AG10803 (cell line): ENCODE measurements at places on chromosomes 16 and 17.

- DNase-seq = no peak
Observed at GRCh38 chr16:30381291-30382041, 895 bp downstream of the SEPTIN1 start.

DNA sequence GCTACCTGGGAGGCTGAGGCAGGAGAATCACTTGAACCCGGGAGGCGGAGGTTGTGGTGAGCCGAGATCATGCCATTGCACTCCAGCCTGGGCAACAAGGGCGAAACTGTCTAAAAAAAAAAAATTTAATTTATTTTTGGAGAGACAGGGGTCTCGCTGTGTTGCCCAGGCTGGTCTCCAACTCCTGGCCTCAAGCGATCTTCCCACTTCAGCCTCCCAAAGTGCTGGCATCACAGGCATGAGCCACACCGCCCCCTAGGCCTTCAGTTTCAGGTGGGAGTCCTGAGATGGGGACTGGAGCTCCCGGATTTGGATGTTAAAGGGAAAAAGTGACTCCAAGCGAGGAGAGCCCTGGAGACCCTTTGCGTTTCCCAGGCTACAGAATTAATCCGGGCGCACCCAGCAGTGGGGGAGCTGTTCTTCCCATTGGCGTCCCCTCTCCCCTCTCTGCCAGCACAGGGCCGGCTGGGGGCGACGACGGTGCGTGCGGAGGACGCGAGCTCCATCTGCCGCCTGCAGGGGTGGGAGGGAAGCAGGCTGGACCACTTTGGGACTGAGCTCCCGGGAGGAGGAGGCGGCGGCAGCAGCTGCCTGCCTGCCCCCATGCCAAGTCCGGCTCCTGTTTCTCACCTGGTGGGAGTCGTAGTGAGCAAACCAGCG, 49.3 kb upstream of the USP7 start:
- DNase-seq = no peak

- DNase-seq = no peak
Observed at GRCh38 chr17:81034168-81034777, 678 bp upstream of the BAIAP2 start.

DNA sequence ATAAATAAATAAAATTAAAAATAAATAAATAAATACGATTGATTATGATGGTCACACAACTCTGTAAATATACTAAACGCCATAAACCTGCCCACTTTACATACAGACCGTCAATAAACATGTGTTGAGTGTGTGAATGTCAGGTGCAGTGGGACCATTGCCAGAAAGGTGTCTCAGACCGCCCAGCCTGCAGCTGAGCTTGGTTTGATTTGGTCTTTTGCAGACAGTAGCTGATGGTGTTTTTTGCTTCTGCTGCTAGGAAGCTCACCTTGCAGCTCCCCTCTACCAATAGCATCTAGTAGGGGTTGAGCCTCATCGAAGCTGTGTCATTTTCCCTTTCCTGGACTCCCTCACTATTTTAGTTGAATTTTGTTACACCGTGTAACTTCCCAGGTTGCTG, 23.5 kb downstream of the UBALD1 start:
- DNase-seq = no peak

GRCh38 chr16:1839554-1839953, 12.5 kb downstream of the FAHD1 start:
- peak; percentile 91 for DNase-seq

GRCh38 chr16:7137560-7138330, 194.9 kb upstream of the RBFOX1 start:
- DNase-seq = no peak

- no peak for DNase-seq
Observed at GRCh38 chr17:73462823-73463222, 151.0 kb upstream of the CDC42EP4 start.

- no peak for DNase-seq
Observed at GRCh38 chr17:3954086-3954485, 10.2 kb downstream of the ATP2A3 start.

GRCh38 chr17:50192618-50193291, 8.7 kb downstream of the COL1A1 start:
- DNase-seq = peak; percentile 45

DNA sequence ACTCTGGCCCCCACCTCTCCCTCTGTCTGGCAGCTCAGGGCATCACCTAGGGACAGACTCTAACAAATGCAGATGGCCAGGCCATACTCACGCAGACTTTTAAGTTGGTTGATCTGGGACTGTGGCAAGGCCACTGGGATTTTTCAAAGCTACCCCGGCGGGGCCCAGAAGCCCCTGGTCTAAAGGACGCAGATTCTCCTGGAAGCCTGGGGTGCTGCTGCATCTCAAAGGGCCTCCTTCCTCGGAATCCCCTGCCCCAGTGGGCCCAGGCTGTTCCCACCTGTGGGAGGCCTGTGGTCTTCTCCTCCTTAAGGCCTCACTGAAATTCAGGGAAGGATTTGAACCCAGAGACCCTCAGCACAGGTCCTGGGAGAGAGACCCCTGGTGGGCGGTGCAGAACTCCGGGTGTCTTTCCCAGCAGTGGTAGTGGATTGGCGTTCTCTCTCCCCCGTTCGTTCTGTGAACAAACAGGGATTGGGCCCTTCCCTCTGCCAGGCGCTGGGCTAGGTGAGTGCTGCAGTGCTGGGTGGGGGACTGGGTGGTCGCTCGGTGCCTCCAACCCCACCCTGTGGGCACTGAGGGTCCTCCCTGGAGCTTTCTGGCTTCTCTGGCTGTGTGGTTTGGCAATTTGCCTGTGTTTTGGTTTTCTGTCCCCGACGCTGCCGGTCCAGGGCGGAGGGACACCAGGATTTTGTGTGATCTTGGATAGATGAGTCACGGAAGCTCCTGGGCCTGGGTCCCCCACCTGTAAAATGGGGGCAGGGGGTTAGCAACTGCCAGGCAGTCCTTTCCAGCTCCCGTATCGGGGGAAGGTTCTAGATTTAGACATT, 160.5 kb upstream of the GSE1 start:
- DNase-seq = no peak

DNA sequence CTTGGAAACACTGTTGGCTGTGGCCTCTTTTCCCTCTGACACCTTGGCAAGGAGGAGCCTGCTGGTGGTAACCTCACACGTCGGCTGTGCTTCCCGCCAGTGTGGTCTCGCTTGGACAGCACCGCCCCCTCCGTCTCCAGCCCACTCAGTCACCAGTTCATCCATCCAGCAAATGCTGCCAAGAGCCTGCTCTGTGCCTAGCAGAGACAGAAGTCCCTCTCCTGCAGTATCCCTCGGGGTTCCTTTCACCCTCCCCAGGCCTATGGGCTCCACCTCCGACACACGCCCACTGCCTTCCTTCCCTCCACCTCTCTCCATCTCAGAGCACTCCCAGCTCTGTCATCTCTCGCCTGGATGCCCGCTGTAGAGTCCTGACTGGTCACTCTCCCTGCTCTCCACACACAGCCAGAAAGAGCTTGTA, 12.3 kb downstream of the CACNG4 start:
- no peak for DNase-seq

DNA sequence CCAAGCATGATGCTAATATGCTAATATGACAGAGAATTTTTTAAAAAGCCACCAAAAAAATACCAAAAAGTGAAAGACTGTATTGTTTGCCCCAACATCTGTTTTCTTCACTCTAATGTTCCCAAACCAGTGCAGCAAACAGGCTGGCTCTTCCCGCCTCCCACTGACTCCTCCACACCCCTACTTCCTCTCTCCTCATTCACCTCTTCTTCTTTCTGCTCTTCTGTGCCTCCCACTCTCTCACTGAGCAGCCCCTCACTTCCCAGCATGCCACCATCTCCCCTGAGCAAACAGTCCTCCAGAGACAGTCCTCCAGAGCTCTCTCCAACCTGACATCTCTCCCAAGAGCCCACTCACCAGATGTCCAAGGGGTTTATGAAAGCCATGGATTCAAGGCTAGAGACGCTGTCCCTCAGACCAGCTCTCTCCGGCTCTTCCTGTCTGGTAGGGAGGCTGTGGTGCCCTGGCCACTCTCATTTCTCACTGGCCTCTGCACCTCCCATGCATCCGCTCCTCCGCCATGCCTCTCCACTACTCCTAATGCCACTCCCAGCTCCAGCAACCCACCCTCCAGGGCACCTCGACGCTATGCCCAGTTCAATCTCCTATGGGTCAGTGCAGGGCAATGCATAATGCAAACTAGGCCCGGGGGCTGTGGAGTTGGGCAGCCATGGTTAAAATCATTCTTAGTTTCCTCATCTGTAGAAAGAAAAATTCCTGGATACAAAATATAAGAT, 52.9 kb downstream of the ANKRD11 start:
- DNase-seq = no peak

DNA sequence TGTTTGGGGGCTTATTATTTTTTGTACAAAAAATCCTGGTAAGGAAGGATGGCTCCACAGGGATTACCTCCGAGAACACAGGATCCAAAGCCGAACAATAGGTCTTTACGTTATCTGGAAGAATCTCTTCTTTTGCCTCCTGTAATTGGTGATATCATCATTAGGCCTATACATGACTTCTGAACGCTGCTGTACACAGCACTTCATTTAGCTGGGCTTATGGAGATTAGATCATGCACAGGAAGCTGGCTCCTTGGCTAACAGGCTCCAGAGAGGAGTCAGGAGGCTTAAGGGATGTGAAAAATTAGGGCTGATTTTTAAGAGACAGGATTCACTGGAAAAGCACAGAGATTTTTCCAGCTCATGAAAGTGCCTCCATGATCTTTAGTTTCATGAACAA, 54.7 kb downstream of the TANGO6 start:
- no peak for DNase-seq
